ENCODE measurements at places on chromosomes 5 and 9.

DNA sequence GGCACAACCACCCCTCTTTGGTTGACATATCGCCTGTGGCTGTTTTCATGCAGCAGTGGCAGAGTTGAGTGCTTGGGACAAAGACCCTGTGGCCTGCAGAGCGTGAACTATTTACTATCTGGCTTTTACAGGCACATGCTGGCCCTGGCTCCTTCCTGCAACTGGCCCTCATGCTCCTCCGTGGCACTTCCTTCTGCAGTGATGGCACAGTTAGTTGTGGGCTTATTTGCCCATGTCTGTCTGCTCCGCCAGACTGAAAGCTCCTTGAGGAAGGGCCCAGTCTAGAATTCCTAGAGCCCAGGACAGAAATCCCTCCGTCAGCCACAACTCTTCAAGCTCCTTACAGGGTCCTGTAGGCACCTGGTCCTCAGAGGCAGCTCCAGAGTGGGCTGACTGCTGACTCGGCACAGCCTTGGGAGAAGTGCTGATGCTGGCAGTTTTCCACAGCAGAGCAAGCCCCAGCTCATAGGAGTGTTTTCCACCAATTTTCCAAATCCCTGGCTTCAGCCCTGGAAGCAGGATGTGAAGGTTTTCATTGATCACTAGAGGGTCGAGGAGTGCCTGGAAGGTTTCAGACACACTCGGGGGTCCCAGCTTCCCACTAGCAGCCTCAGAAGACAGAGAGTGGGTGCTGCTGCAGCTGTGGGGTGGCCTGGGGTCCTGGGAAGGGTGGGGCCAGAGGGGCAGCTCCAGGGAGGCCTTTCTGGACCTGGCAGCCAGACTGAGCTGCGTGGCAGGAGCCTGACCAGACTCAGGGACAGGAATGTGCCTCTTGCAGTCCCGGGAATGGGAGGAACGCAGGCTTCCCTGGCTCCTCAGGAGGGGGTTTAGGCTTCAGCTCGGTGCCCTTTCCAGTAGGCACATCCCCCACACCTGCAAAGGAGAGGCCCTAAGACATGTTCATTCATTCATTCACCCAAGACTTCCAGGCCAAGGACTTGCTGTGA is 56.5 kb upstream of the ANGPTL2 start:
- DNase-seq, result no peak

DNA sequence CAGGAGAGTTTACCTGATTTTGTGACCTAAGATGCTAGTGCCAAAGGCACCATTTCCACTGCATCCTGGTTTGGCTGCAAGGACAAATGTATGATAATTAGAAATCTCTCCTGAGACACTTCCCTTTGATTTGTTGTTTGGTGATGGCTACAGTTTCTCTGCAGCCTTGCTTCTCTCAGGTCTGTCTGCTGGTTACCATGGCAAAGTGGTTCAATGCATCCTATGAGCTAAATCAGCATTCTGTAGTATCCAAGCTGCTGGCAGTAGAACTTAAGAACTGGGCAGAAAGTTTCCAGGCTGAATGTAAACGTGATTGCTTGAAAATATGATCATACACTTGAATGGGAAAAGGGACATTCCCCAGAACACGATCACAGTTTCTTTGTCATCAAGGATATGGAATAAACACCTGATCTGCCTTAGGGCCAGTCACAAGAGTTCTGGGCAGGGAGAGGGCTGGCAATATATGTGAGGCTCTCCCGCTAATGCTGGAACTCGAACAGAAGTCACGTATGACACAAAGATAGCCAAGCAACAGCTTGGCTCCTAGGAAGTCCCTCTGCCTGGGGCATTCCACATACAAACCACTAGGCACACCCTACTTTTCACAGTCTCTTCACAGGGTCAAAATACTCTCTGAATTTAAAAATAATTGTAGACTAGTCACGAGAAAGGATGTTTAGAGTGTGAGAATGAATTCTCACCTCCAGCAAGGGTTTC is 138.1 kb upstream of the GRAMD2B start:
- no peak for DNase-seq

DNA sequence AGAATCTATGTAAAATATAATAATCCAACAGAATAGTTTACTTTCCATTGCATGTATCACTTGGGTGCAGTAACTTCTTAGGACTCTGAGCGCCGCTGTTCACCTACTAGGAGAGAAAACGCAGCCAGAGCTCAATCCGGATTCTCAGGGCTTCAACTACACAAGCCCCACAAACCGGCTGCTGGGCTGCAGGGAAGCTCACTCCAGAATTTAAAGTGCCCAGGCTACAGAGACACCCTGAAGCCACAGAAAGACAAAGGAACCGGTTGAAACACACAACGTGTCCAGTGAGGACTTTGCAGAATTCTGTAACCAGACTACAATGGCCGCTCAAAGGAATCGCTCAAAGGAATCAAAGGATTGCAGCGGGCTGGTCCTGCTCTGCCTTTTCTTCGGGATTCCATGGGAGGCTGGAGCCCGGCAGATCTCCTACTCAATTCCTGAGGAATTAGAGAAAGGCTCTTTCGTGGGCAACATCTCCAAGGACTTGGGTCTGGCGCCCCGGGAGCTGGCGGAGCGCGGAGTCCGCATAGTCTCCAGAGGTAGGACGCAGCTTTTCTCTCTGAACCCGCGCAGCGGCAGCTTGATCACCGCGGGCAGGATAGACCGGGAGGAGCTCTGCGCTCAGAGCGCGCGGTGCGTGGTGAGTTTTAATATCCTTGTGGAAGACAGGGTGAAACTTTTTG is at the start of gene PCDHGA10:
PCDHGA10 (plus strand) TSS at position 134 of the 686 bp plus-strand sequence; CDS start at position 323, 189 bp downstream.
- no peak for DNase-seq

- DNase-seq, result no peak
Observed at GRCh38 chr5:16585041-16585667, 31.6 kb downstream of the RETREG1 start.

- DNase-seq, result no peak
Observed at GRCh38 chr5:78467752-78468357, 107.4 kb downstream of the SCAMP1 start.

GRCh38 chr5:91042936-91043255 is 340.2 kb downstream of the ARRDC3 start:
- no peak for DNase-seq

- DNase-seq, result no peak
Observed at GRCh38 chr9:85136507-85136906, 467.0 kb downstream of the NTRK2 start.

DNA sequence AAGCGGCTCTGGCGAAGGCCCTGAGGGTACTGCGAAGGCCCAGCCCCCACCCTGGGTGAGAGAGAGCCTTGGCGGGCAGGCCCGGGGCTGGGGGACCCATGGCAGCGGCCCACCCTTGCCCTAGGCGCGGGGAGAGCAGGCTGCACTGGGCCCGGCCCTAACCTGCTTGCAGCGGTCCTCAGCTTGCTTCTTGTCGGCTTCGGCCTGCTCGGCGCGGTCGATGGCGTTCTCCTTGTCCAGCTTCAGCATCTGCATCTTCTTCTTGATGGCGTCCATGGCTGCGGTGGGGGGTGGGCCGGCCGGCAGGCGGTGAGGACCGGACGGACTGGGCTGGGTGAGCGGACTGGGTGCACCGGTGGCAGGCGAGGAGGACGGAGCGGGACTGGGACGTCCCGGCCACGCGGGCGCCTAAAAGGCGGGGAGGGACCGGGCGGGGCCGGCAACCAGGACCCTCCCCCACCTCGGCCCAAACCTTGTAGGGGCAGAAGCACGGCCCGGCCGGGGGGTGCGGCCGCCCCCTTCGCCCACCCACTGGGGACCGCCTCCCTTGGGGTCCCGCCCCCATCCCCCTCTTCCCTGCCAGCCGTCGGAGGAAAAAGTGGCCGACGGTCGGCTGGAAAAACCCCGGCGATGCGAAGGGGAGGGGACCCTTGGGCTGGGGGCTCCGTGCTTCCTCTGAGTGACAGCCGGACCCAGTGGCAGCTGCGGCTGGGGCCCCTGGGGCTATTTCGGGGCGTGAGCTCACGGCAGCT is at the start of gene TPM2:
TPM2 (minus strand) TSS at position 384 of the 752 bp plus-strand sequence; CDS start at position 276, 108 bp downstream.
- DNase-seq, result no peak

DNA sequence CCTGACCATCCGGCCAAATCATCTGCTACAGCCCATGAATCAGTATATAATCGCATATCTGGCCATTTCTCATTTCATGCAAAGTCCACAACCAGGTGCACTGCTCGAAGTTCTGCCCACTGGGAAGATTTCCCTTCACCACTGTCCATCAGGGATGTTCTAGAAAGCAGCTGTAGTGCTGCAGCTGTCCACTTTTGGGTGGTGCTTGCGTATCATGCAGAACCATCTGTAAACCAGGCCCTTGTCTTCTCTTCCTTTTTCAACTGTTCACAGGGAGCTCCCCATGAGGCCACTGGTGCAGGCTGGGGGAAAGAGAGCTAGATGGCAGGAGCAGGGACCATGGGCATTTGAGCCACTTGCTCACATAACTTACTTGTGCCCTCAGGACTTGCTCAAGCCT is 7.4 kb upstream of the ADAMTS6 start:
- no peak for DNase-seq

DNA sequence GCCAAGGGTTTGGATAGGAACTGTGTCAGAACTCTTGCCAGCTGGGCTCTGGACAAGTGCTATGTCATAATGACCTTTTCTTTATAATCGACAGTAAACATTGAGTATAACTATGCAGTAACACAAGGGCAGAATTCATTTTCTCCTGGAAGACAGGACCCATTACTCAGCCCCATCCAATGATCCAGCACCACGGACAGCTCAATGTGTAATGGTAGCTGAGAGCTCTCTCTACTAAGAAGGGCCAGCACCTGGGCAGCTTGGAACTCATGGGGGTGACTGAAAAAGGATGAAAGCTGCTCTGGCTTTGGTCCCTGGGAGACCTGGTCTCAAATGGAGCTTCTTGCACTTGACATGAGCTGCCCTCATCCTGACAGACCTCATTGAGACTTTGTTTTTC is 347.8 kb downstream of the TRIM32 start:
- DNase-seq, result no peak

GRCh38 chr9:134661791-134662142 is 20.2 kb downstream of the COL5A1 start:
- no peak for DNase-seq

GRCh38 chr5:115583474-115583873 is 18.8 kb downstream of the TICAM2 start:
- no peak for DNase-seq

GRCh38 chr5:108278285-108279240 is 103.3 kb downstream of the FBXL17 start:
- no peak for DNase-seq

DNA sequence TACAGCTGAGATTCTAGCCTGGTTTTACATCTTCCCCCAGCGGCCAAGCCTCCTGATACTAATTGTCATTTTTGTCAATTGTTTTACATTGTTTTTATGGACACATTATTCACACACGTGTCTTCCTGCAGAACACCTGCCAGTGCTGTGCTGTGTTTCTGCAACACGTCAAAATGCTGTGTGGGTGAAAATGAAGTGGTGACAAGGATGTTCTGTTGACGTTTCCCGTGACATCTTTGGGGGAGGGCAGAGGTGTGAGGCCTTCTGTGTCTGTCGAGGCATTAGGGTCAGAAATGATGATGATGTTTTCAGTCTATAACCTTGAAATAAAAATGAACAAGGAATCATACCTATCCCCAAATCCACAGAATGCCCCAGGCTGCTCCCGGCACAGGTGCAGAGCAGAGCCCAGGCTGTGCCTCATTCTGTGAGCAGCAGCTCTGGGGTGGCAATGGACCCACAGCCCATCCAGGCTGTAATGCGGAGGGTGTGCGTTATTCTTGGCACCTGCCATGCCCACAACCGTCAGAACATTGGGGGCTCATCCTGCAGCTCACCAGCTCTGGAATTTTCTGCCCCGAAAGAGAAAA is 23.6 kb upstream of the CEP72 start:
- no peak for DNase-seq

DNA sequence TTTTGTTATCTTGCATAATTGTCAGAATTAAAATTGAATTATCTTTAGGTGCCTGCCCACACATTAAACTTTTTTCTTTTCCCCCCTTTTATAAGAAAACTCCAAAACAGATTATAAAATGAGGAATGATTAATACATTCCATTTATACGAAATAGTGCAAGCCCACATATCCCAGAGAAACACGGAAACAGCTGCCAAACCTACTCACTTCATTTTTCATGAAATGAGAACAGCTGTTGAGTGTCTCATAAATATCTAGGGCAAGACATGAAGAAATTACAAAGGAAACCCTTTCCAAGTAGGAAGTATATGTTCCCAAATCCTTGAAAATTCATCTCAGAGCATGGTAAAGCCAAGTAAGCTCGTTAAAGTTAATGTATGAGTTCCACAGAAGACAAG is 459.4 kb upstream of the NMUR2 start:
- no peak for DNase-seq

DNA sequence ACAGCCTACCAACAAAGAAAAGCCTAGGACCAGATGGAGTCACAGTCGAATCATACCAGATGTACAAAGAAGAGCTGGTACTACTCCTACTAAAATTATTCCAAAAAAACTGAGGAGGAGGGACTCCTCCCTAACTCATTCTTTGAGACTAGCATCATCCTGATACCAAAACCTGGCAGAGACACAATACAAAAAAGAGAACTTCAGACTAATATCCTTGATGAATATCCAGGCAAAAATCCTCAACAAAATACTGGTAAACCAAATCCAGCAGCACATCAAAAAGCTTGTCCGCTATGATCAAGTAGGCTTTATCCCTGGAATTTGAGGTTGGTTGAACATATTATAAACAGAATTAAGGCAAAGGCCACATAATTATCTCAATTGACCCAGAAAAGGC is 900.4 kb upstream of the ARRDC3 start:
- no peak for DNase-seq

- no peak for DNase-seq
Observed at GRCh38 chr9:69871118-69871834, 50.7 kb downstream of the CFAP95 start.
